Mammary epithelial cell (primary cell): ENCODE measurements at places on chromosomes 2 and 18. TPM values are rescaled to one million over a fixed set of nuclear protein-coding genes. Genes with fewer than 3 reads are reported as not detected.

Gene DPP4
- 0.24 TPM for polyA plus RNA-seq

- DNase-seq = no peak
Measured at GRCh38 chr18:23939366-23939765, 75.2 kb upstream of the TTC39C start.

Gene NPHP1
- polyA plus RNA-seq = 2.9 TPM

Gene SLC4A5
- polyA plus RNA-seq = 0.12 TPM

DNA sequence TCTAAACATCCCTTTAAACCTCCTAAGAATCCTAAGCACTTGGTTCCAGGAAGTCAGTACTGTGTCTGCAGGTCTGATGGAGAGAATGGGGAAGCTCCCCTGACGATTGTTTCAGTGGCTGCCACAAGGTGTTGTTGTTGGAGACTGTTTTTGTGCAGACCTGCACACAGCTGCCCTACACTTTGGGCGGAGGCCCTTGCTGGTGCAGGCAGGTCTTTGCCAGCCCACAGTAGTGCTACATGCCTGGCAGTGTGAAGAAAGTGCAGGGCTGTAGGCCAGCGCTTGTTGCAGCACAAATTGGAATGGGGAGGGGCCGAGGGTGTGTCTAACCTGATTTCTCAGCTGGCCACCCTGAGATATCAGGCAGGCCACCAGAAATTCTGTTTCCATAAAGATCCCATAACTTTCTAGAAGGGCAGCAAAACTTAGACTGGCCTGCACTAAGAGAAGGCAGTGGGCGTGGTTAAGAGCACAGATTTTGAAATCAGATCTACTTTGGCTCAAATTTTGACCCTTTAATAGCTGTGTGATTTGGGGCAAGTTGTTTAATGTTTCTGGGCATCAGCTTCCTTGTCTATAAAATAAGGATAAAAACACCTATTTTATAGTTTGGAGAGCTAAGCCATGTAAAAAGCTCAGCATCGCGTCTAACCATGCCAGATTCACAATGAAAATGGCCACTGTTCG lies 83.7 kb upstream of the SLC1A4 start:
- DNase-seq = no peak

DNA sequence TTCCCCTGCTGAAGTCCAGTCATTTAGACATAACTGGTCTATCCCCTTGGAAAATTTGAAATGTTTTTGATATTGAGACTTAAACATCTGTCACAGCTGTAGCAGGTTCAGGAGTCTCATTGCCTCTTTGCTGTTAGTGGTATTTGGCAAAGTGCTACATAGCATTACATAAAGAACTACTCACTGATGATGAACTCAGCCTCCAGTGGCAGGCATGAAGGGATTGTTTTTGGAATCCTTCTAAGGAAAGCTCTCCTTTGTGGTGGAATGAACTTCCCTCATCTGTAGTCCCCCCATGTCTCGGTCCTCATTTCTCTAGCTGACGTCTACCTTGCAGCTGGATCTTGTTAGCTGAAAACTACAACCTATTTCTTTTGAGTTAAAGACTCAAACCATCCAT lies 111.6 kb downstream of the TACR1 start:
- no peak for DNase-seq

GRCh38 chr18:66916834-66917233 lies 312.9 kb upstream of the CDH19 start:
- DNase-seq = no peak

GRCh38 chr18:48575301-48575657 lies 36.4 kb downstream of the CTIF start:
- no peak for DNase-seq

DNA sequence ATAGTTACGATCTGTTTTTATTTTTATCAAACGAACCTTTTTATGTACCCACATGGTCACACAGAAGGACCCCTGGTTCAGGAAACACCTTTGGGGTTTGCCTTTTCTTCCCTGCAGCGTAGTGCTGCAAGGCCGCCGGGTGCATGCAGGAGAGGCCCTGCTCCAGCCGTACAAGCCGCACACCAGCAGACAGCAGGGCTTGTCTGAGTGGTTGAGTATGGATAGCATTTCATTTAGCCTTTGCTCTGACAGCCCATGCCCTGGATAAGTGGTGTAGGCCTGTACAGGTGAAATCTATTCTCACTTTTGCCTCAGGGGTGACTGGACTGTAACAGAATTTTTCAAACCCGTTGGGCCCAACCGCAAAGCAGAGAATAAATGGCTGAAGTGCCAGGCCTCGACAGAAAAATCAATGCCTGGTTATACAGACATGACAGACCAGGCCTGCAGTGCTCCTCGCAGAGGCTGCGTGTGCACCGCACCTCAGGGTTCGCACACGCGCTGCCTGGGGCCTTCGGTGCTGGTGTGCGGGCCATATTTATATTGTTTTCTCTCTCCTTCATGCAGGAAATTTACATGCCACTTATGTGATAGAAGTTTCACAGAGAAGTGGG lies 279.1 kb downstream of the ZNF407 start:
- no peak for DNase-seq

GRCh38 chr18:64678048-64678447 lies 529.2 kb upstream of the LINC00305 start:
- DNase-seq = no peak
